Right renal pelvis (tissue), 4 donors: ENCODE measurements at places on chromosomes 16 and 17. TPM values are rescaled to one million over a fixed set of nuclear protein-coding genes. Genes with fewer than 3 reads are reported as not detected.

ASGR1 gene
- 5.5 TPM for polyA plus RNA-seq

C16orf92 gene
- polyA plus RNA-seq, result not detected

HCRT gene
- polyA plus RNA-seq, result not detected

SOST gene
- polyA plus RNA-seq, result 79.6 TPM

CPPED1 gene
- polyA plus RNA-seq, result 26.4 TPM

ABCA5 gene
- 27.0 TPM for polyA plus RNA-seq

DHRS7C gene
- polyA plus RNA-seq, result not detected

EFCAB5 gene
- polyA plus RNA-seq, result 2.7 TPM

DLX4 gene
- 0.52 TPM for polyA plus RNA-seq

WNT3 gene
- 1.9 TPM for polyA plus RNA-seq

KCNG4 gene
- polyA plus RNA-seq, result not detected

ICAM2 gene
- 31.1 TPM for polyA plus RNA-seq

KRTAP4-4 gene
- not detected for polyA plus RNA-seq

SCARF1 gene
- polyA plus RNA-seq, result 9.0 TPM

DHRS13 gene
- polyA plus RNA-seq, result 14.9 TPM

FAM20A gene
- 11.6 TPM for polyA plus RNA-seq

ALDH3A1 gene
- polyA plus RNA-seq, result 1.6 TPM

ACLY gene
- 81.0 TPM for polyA plus RNA-seq

HEXIM2 gene
- 14.2 TPM for polyA plus RNA-seq

KCNJ2 gene
- polyA plus RNA-seq, result 3.2 TPM

TP53TG3D gene
- 0.28 TPM for polyA plus RNA-seq

RASD1 gene
- polyA plus RNA-seq, result 0.84 TPM

PGS1 gene
- 40.3 TPM for polyA plus RNA-seq

MPP3 gene
- polyA plus RNA-seq, result 8.5 TPM

CCL7 gene
- not detected for polyA plus RNA-seq

DPEP3 gene
- not detected for polyA plus RNA-seq

KCNJ18 gene
- not detected for polyA plus RNA-seq

HOXB5 gene
- 28.8 TPM for polyA plus RNA-seq

STX1B gene
- polyA plus RNA-seq, result 2.1 TPM

TRPV2 gene
- polyA plus RNA-seq, result 3.6 TPM

MMD gene
- 21.8 TPM for polyA plus RNA-seq

CAMTA2 gene
- polyA plus RNA-seq, result 26.1 TPM

ACSM3 gene
- polyA plus RNA-seq, result 132 TPM

SLC35G6 gene
- polyA plus RNA-seq, result 0.16 TPM

PHAF1 gene
- 23.7 TPM for polyA plus RNA-seq

ZNF830 gene
- 25.1 TPM for polyA plus RNA-seq

MARF1 gene
- 55.6 TPM for polyA plus RNA-seq

TBC1D3K gene
- not detected for polyA plus RNA-seq

PIRT gene
- polyA plus RNA-seq, result not detected

RPH3AL gene
- polyA plus RNA-seq, result 17.4 TPM

TNFRSF12A gene
- polyA plus RNA-seq, result 7.5 TPM

AFMID gene
- polyA plus RNA-seq, result 63.4 TPM

AMZ2 gene
- 79.4 TPM for polyA plus RNA-seq
